ENCODE measurements at places on chromosomes 12 and 14.

GRCh38 chr14:90577661-90578282, 180.9 kb downstream of the CALM1 start:
- DNase-seq: no peak

- no peak for DNase-seq
Observed at GRCh38 chr14:79009286-79009685, 839.1 kb downstream of the NRXN3 start.

DNA sequence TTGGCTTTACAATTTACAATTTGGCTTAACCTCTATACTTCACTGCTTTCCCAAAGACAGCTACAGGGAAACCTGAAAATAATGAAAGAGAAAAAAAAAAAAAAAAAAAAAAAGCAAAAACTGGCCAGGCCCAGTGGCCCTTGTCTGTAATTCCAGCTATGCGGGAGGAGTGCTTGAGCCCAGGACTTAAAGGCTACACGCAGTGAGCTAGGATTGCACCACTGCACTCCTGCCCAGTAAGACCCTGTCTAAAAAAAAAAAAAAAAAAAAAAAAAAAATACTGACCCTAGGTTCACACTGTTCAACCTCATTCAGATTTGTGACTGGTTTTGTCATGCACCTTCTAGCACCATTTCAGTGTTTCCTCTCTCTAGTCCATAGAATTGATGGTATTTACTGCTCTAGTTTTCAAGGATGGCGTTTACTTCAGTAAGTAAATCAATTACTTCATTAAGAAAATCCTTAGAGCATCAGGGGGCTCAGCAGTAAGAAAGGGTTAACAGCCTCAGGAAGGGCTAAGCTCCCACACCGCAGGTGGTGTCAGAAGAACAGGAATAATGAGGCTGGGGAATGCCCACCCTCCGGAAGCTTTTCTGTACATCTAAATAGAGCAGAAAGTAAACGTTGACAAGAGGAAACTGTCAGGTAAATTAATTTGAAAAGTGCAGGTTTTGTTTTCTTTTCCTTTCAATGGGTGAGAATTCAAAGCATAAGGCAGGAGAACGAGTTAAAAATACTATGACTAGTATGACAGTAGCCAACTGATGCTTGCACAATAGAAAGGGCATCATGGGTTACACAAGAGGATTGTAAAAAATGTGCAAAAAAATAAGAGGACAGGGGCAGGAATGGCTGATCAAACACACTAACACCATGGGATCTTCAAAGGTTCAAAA, 115.0 kb upstream of the MDM1 start:
- no peak for DNase-seq

- DNase-seq: no peak
Observed at GRCh38 chr12:46763230-46763629, 62.6 kb downstream of the SLC38A4 start.

DNA sequence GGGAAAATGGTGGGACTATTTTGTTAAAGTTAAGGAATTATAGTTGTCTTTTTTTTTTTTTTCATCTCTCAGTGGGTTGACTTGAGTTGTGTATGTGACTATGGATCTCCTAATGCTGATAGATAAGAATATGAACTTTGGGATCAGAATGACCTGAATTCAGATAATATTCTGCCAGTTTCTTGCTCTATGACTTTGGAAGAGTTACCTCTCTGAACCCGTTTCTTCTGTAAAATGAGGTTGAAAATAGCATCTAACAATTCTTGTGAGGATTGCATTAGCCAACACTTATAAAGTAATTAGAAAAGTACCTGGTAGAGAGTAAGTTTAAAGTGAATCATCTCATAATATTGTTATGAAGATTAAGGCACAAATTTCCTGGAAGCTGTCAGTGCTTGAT, 18.4 kb downstream of the EID3 start:
- no peak for DNase-seq

DNA sequence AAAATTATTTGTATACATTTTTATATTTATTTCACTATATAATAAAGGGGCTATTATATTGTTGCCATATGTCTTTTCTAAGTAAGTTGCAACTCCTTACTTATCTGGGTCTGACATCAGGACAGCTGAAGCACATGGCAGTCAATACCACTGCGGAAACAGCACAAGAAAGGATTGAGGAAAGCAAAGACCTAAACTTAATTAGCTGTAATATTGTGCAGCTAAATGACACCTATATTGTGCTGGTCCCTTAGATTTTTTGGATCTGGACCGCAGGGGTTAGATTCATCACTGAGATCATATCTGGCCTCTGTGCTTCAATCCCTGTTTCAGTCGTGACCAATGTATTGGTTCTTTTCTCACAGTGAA, 359.6 kb upstream of the DIO2 start:
- no peak for DNase-seq

DNA sequence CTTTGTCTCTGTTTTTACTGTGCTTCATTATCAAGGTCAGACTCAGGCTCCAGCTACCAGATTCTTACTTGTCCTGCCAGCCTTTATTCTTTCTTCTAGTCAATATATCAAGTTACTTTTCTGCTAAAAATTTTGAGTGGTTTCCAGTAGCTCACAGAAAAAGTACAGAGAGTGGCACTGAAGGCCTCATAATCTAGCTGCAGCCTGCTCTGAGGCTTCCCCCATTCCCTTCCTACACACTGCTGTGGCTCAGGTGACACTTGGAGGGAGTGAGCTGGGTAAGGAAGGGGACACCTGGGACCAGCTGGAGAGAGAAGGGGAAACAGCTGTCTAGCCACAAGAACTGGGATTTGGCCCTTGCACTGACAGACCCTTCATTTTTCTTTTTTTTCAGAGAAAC, 25.4 kb downstream of the TTC6 start:
- DNase-seq: no peak

DNA sequence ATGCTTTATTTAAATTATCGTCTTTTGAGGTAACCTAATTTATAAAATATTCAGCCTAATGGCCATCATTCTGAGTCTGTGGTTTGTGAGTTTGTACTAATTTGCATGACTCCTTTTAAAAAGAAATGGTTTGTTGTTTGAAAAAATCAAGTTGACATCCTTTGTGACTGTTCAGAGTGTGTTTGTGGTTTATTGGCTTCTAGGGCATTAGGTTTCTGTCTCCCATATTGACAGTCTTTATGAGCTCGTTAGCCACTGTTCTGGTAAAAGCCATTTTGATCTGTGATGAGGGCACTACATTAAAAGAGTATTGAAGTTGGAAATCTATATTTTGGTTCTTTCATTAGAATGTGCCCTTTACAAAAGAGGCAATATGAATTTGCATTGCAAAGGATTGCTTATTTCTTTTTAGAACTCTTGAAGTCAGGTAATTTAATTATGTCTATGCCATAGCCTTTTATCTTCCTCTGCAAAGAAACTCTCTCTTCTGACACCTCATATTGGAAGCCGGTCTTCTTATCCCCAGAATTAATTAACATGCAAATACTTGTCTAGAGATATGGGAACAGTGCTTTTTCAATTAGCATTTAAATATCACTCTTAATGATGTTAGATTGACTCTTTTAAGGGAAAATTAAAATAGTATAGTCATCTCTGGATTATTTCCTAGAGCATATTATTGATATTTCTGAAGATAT, 95.0 kb downstream of the CRADD start:
- no peak for DNase-seq
